ENCODE measurements at places on chromosomes 6 and 20. TPM values are rescaled to one million over a fixed set of nuclear protein-coding genes. Genes with fewer than 3 reads are reported as not detected.

The FNDC11 gene
- total RNA-seq, result 0.25 TPM

The CFAP61 gene
- total RNA-seq, result 0.79 TPM

The MDFI gene
- 2.1 TPM for total RNA-seq

The MYL9 gene
- 3,203 TPM for total RNA-seq

The COX7A2 gene
- 493 TPM for total RNA-seq

The BAK1 gene
- 97.9 TPM for total RNA-seq

DNA sequence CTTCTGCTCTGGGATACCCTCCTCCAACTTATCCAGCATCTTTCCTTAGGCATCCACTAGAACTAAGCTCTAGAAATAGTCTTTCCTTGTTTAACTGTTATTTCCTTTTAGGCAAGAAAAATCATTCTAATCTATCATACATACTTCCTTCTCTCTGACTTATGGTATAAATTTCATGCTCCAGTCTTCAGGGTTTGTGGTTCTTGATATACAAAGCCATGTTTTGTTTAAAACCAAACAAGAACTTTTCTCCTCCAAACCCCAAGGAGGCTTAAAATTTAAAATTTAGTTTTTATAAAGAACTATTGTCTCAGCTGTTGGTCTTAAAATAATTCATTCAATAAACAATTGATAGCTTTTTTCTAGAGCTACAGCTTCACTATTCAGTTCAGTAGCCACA is 77.2 kb downstream of the CD164 start:
- DNase-seq, result no peak

- no peak for DNase-seq
Observed at GRCh38 chr6:124792386-124792785, 169.9 kb upstream of the RNF217 start.

DNA sequence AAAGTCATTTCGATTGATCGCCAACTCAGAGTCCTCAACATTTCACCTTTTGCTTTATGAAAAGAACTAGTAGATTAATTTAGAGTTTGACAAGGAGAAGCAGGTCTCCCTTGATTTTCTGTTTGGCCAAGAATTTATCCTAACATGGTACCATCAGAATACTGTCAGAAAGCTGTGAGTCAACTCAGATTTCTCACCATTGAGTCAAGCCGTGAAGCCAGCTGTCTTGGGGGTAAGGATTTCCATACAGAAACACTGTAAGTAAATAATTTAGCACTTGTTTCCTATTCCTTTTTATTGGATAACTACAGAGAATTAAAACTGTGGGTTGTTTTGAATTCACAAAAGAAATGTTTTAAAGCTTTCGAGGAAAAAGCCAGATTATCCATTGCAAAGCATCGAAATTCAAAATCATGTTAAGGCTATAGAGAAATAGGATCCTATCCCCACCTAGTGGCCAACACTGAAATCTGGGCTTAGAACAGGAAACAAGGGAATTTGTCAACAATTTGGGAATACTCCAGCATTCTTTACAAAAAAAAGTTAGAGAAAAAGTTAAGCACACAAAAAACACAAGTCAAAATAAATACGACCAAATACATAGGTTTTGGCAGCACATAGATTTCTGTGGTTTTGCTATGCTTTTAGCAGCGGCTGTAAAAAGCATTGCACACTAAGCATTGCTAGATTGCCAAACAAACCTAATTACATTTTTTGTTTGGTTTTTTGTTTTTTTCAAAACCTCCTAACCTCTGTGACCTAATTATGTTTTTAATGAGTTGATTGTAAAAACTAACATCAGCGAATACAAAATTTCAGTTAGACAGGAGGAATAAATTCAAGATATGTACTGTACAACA is 44.2 kb downstream of the COL11A2 start:
- DNase-seq, result no peak

DNA sequence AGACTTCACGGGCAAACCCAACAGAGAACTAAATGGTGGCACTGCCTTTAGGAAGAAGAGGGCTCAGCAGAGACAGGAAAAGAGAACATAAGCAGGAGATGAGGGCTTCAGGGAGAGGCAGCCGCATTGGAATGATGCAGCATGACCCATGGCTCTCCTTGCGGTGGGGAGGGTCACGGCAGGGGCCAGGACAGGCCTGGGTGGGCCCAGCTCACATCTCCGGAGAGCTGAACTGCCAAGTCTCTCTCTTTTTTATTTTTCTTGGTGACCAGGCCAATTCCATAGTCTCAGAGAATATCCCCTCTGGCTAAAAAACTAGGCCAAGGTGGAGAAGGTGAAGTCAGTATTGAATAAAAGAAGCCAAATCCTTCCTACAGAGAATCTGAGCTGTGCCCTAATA is 77.5 kb upstream of the TRAF3IP2 start:
- DNase-seq, result no peak

DNA sequence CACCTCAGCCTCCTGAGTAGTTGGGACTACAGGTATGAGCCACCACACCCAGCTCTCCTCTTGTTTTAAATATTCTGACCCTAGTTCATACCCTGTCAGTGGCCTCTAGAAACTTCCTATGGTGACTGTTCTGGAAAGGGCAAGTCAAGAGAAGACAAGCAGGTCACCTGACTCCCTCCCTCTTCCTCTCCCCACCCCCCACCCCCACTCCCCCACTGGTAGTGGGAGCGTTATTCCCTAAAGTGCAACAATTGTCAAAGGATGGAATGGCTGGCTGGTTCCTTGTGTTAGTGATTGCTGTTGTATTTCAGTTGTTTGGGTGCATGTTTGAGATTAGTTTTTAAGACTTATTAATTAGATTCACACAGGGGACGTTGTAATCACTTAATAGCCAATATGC is 136.1 kb downstream of the CARMIL1 start:
- DNase-seq, result no peak

DNA sequence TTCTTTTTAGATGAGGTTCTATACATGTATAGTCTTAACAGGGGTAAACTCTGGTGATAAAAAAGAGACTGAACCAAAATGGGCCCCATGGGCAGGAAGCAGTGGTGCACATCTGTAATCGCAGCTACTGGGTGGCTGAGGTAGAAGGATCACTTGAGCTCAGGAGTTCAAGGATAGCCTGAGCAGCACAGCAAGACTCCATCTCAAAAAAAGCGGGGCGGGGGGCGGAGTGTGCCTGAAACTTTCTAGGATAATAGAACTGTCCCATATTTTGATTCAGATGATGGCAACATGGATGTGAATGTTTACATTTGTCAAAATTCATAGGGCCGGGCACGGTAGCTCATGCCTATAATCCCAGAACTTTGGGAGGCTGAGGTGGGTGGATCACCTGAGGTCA is 48.8 kb upstream of the TAF8 start:
- DNase-seq, result no peak

- no peak for DNase-seq
Observed at GRCh38 chr6:34172961-34173775, 27.3 kb upstream of the GRM4 start.
